ENCODE measurements at places on chromosomes 5 and 9.

GRCh38 chr9:88339317-88339716, 48.9 kb upstream of the SPIN1 start:
- no peak for DNase-seq

GRCh38 chr9:127976498-127976897, 4.3 kb downstream of the EEIG1 start:
- no peak for DNase-seq

GRCh38 chr5:1946776-1947175, 64.1 kb upstream of the IRX4 start:
- no peak for DNase-seq

DNA sequence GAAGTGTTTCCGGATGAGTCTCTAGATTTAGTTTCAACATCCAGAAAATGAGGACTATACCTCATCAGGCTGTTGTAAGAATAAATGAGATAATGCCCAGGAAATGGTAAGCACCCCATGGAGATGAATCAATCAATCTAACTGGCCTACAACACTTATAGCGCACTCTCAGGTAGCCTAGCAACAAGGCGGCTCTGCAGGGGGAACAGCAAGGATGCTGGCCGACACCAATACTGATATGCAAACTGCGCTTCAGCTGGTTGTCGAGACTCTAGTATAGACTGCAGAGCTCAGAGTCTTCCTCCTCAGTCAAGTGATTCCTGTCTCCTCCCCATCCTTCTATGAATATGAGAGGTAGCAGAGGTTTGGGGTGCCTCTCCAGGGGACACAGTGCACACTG, 218.8 kb upstream of the WWC1 start:
- no peak for DNase-seq

- no peak for DNase-seq
These were observed 13.1 kb upstream of the DNAJB5 start for GRCh38 chr9:34976441-34976840.

GRCh38 chr9:5186416-5187169, 1.2 kb upstream of the INSL6 start:
- DNase-seq = peak; percentile 61

DNA sequence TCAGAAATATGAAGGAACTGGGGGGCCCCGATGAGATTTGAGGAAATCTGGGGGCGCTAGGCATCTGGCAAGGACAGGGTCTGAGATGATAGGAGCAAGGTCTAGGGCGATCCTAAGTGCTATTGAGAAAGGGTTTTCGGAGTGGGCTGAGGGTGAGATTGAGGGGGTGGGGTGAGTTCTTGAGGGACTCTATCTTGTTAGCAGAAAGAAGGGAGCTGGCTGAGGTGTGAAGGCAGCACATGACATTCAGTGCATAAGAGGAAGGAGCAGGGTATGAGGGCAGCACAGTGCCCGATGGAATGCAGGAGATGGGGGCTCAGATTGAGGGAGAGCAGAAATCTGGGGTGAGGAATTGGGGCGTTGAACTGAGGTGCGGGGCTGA, 640 bp downstream of the TRIM32 start:
- DNase-seq = no peak

- no peak for DNase-seq
These were observed 56.2 kb upstream of the LPAR1 start for GRCh38 chr9:111094433-111094924.

GRCh38 chr5:171424726-171425125, 5.3 kb downstream of the FGF18 start:
- no peak for DNase-seq

- DNase-seq = peak; percentile 88
These were observed at the start of gene PRRC2B for GRCh38 chr9:131393622-131394463. Gene PRRC2B (plus strand): TSS chr9:131394086. CDS start chr9:131430145, 36,059 bp downstream.

- DNase-seq = peak; percentile 51
These were observed 17.6 kb upstream of the CDK7 start for GRCh38 chr5:69217151-69217511.
